ENCODE measurements at places on chromosomes 12 and 14. TPM values are rescaled to one million over a fixed set of nuclear protein-coding genes. Genes with fewer than 3 reads are reported as not detected.

- peaks cover 62% of the 10 kb centered on the region for H3K4me1 ChIP-seq
- peaks cover 70% of the 10 kb centered on the region for H3K27me3 ChIP-seq
- no peak overlapping the region for H3K4me3 ChIP-seq
- no peaks in the 10 kb centered on the region for H3K36me3 ChIP-seq
- no peak for DNase-seq
Observed at GRCh38 chr12:48973531-48973930, 2.0 kb upstream of the WNT10B start.

DNA sequence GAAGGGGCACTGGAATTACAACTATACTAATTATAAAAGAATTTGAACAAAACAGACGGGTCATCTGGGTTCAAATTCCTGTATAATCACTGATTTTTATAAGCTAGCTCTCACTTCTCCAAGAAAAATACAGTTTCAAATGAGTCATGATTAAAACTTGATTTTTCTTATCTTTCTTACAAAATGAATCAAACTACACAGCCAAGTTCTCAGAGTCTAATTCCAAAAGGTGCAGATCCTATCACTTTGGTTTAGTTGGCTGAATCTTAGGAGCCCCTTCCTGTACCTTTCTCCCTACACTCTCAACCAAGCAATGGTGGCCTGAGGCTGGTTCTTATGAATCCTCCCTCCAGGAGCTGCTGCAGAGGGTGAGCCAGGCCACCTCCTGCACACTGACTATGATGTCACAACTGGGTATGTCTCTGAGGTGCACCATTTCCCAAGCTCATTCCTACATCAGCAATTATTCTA, 43.8 kb upstream of the BMP4 start:
- no peak overlapping the region for H3K4me3 ChIP-seq
- H3K27ac ChIP-seq = no peak overlapping the region
- H3K4me1 ChIP-seq = no peaks in the 10 kb centered on the region
- no peaks in the 10 kb centered on the region for H3K36me3 ChIP-seq
- DNase-seq = no peak
- H3K27me3 ChIP-seq = no peaks in the 10 kb centered on the region

Gene C1S
- total RNA-seq = 0.64 TPM

Gene SERPINA6
- not detected for total RNA-seq

- H3K36me3 ChIP-seq = peaks cover 60% of the 10 kb centered on the region
- H3K27me3 ChIP-seq = no peaks in the 10 kb centered on the region
- DNase-seq = no peak
- no peak overlapping the region for H3K27ac ChIP-seq
- no peak overlapping the region for H3K4me3 ChIP-seq
Observed at GRCh38 chr12:71656740-71657139, 6.9 kb downstream of the ZFC3H1 start.
